ENCODE measurements at places on chromosomes 3 and 15.

GRCh38 chr3:153513236-153513635 lies 351.2 kb downstream of the RAP2B start:
- no peak for DNase-seq

GRCh38 chr3:58215317-58216025 lies 4.7 kb upstream of the DNASE1L3 start:
- no peak for DNase-seq

GRCh38 chr15:25859838-25860645 lies 3.1 kb downstream of the ATP10A start:
- DNase-seq, result peak; percentile 50

GRCh38 chr3:128070898-128071591 lies 18.8 kb downstream of the SEC61A1 start:
- no peak for DNase-seq
